ENCODE measurements at places on chromosomes 2 and 18. TPM values are rescaled to one million over a fixed set of nuclear protein-coding genes. Genes with fewer than 3 reads are reported as not detected.
A peak's percentile ranks its signal among the peaks of the same experiment; 100 is the strongest.

The TMEM247 gene
- total RNA-seq = not detected

The COL4A4 gene
- total RNA-seq = 5.8 TPM

The MYO1B gene
- total RNA-seq = 10.0 TPM

The EGR4 gene
- total RNA-seq = not detected

The SP140 gene
- total RNA-seq = 0.46 TPM

The MPHOSPH10 gene
- total RNA-seq = 49.1 TPM

The GALNT14 gene
- total RNA-seq = not detected

The SP9 gene
- not detected for total RNA-seq

DNA sequence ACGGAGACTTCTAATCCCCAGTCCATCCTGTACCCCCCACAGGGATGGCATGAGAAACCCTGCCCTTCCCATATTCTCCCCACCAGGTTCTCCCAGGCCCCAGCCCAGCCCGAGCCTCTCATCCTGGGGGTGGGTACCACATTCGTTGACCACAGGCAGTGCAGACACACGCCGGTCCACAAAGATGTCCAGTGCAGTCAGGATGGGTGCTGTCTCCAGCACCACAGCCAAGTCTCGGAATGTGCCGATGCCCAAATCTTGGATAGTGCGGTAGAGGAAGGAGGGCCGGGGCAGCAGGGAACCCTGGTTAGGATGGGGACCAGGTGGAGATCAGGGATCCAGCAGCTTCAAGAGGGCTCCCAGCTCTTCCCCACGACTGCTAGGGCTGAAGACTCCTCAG is 4.8 kb downstream of the PRKAG3 start:
- DNase-seq = no peak

GRCh38 chr2:119480718-119481142 is 43.6 kb downstream of the SCTR start:
- no peak for DNase-seq

DNA sequence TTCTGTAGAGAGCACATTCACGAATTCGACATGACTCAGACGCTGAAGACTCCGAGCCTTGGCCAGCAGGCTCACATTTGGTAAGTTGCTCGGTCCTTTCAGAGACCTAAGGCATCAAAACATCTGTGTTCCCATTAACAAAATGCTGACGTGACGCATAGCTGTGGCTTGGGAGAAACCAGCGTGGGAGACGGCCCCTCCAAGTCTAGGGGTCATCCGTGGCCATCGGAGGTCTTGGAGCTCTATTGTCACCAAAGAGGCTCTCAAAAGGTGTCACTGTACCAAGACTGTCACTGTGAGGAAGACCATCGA is 14.9 kb downstream of the FBLN7 start:
- peak; percentile 40 for DNase-seq

DNA sequence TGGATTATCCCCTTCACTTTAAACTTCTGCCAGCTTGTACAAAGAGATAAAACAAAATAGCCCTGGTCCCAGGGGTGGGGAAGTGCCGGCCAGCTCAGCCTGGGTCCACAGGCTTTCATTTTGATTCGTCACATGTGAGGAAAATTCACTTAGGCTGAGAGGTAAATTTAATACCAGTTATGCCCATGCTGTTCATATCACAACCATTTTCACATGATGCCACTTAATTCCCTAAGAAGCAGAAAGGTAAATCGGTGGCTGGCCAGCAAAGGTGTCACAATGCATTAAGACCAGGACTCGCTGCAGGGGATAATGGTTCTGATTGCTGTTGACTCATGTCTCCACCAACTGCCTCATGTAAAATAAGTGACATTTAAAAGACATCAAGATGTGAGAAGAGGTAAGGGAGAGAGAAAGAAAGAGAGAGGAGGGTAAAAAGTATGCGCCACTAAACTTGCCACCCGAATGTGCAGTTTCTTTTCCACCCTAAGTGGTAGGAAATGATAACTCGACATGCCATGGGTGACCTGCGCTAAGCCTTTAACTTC is 261.0 kb upstream of the SIX3 start:
- no peak for DNase-seq

DNA sequence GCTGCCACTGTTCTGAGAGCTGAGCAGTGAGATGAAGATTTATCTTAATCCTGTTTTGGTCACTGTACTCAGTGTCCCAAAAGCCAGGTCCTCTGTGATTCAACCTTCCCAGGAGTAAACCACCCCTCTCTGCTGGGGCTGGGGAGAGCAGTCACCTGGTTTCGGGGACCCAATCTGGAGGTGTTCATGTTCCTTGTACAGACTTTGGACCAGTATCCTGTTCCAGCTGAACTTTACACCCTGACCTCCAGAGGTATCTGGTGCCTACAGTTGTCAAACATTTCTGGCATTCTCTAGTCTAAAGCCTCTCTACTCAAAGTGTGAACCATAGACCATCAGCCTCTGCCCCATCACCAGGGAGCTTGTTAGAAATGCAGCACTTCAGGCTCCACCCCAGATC is 22.1 kb downstream of the CERS6 start:
- DNase-seq = no peak

DNA sequence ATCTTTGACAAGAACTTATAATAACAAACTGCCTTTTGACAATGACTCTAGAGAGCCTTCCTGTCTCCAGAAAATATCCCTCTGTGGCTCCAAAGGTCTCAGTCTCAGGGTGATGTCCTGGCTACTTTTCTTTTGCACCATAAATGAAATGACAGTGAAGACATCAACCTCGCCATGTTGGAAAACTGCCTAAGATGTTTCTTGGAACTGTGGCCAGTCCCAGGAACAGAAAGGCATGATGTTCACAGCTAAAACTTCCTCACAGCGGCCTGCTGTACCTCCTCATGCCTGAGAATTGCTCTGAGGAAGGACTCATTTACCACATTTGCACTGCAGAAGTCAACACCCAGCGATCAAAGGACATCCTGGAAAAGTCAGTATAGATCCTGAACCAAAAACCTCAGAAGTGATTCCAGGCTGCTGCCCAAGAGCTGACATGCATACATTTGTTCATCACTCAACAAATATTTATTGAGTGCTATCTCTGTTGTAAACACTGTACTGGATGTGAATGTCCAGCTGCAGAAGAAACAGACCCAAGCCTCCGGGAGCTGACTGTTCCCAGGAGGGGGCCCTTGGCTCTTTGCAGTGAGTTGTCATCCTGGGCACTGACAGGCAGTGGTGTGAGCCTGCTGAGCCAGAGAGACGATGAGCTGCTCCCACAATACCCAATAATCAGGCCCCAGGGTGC is 64.3 kb upstream of the ACSL3 start:
- DNase-seq = no peak

DNA sequence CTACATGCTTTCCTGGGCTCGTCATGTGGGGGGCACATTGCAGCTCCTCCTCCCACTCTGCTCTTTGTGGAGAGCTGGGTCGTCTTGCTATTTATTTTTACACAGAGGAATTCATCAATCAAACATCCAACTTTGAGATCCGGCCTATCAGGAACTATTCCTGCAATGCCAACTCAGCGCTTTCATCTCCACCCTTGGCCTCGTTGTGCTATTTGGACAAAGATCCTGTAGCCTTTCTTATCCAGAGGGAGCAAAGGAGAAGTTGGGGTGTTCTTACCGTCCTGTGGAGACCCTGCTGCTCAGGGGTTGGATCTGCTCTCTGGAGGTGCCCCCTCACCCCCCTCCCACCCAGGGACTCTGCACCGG is 92.1 kb downstream of the ASB1 start:
- DNase-seq = no peak

DNA sequence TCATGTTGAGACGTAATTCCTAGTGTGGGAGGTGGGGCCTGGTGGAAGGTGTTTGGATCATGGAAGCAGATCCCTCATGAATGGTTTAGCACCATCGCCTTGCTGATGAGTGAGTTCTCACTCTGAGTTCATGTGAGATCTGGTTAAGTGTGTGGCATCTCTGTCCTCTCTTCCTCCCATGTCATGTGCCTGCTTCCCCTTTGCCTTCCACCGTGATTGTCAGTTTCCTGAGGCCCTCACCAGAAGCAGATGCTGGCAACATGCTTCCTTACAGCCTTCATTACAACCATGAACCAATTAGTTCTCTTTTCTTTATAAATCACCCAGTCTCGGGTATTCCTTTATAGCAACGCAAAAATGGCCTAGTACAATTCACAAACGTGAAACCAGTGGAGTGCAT is 14.6 kb upstream of the MCM6 start:
- DNase-seq = no peak

- DNase-seq = no peak
These were observed 6.4 kb downstream of the MTCL1 start for GRCh38 chr18:8711736-8712135.

DNA sequence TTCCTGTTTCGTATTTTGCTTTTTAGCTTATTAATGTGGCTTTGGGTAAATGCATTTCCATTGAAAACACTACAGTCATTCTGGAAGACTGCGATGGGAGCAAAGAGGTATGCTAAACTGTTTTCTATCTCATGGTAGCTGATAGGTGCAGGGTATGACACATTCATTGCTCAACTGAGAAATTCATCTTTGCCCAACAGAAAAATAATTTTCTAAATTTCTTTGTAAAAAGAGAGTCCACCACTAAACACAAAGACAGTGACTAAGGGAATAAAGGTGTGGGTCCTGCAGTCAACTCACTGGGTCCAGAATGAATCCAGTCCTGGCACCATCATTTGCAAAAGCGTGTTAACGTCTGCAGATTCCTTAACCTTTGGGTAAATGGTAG is 19.9 kb downstream of the ERMN start:
- DNase-seq = no peak

Data from gastrocnemius medialis (tissue), 4 donors.